ENCODE measurements at places on chromosomes 6 and 20. TPM values are rescaled to one million over a fixed set of nuclear protein-coding genes. Genes with fewer than 3 reads are reported as not detected.

The CCDC170 gene
- 0.61 TPM for polyA plus RNA-seq

The STAU1 gene
- 33.0 TPM for polyA plus RNA-seq

The TMEM242 gene
- 4.4 TPM for polyA plus RNA-seq

The TAP2 gene
- 4.4 TPM for polyA plus RNA-seq

The UBD gene
- polyA plus RNA-seq: 4.0 TPM

The OLIG3 gene
- not detected for polyA plus RNA-seq
